ENCODE measurements at places on chromosomes 12 and 14. TPM values are rescaled to one million over a fixed set of nuclear protein-coding genes. Genes with fewer than 3 reads are reported as not detected.

- no peak for DNase-seq
- no peaks in the 10 kb centered on the region for H3K4me1 ChIP-seq
- H3K27ac ChIP-seq = no peak overlapping the region
These were observed 485.6 kb downstream of the LRIG3 start for GRCh38 chr12:58434726-58435125.

- DNase-seq = no peak
- H3K4me1 ChIP-seq = no peaks in the 10 kb centered on the region
- H3K27ac ChIP-seq = no peak overlapping the region
- H3K36me3 ChIP-seq = no peaks in the 10 kb centered on the region
- no peak overlapping the region for H3K4me3 ChIP-seq
These were observed 196.5 kb upstream of the PZP start for GRCh38 chr12:9404469-9405260.

DNA sequence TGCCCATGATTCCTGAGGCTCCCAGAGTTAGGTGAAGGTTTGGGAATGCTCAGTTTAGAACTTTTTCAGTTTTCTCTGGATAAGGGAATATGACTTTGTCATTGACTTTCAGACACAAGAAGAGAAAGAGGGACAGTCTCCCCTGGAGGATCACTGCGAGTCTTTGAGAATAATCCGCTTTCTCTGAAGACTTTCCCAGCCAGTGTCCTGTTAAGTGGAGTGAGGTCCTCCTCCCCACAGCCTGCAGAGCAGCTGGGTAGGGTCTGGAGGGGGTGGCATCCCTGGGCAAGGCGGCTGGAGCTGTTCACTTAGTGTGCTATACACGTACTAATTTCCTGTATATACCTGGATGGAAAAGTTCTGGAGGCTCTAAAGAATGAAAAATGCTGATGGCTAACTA lies 8.5 kb upstream of the RAB35 start:
- H3K4me1 ChIP-seq = peaks cover 4% of the 10 kb centered on the region
- peaks cover 29% of the 10 kb centered on the region for H3K36me3 ChIP-seq
- H3K27ac ChIP-seq = no peak overlapping the region
- H3K4me3 ChIP-seq = no peak overlapping the region
- H3K27me3 ChIP-seq = no peaks in the 10 kb centered on the region

DNA sequence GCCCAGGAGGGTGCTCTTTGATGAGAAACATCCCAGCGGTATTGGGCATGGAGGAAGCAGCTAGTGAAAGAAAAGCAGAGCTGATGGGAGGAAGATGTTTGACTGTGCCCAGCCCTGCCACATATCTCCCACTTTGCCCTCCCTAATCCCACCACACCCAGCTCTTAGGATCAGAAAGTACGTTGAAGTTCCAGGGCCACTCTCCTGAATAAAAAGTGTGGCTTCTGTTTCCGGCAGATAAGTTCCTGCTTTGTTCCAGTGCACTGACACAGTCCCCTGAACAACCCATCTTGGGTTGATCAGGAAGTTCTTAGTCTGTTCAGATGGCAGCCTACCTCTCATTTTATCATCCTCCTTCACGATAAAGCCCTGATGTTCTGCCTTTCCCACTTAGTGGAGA lies 16.5 kb downstream of the TPCN1 start:
- H3K27me3 ChIP-seq = no peaks in the 10 kb centered on the region
- DNase-seq = no peak
- H3K4me1 ChIP-seq = peaks cover 62% of the 10 kb centered on the region

DNA sequence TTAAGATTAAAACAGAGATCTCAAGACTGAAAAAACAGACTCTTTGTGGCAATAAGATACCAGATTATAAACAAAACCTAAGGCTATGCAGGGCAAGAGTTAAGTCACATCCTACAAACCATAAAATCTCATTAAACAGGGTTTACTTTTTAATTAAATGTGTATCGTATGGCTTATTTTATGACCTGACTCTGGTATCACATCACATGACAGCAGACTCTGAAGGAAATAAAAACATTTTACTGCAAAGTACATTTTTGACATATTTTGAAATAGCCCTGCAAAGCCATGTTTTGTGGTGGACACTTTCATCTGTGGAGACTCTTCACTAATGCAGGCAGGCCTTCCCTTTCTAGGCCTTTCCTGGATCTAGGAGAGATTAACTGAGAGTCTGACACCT lies 327.6 kb upstream of the CLEC14A start:
- no peak overlapping the region for H3K27ac ChIP-seq
- H3K4me3 ChIP-seq = no peak overlapping the region
- H3K27me3 ChIP-seq = no peaks in the 10 kb centered on the region

GRCh38 chr12:96310067-96310466 lies 90.2 kb downstream of the CDK17 start:
- H3K27me3 ChIP-seq = no peaks in the 10 kb centered on the region
- peaks cover 7% of the 10 kb centered on the region for H3K4me1 ChIP-seq
- H3K27ac ChIP-seq = no peak overlapping the region
- H3K36me3 ChIP-seq = no peaks in the 10 kb centered on the region
- no peak overlapping the region for H3K4me3 ChIP-seq
- no peak for DNase-seq

- H3K36me3 ChIP-seq = no peaks in the 10 kb centered on the region
- no peak for DNase-seq
- no peaks in the 10 kb centered on the region for H3K27me3 ChIP-seq
- H3K27ac ChIP-seq = no peak overlapping the region
- no peaks in the 10 kb centered on the region for H3K4me1 ChIP-seq
These were observed 50.7 kb downstream of the NUBPL start for GRCh38 chr14:31611778-31612433.

DNA sequence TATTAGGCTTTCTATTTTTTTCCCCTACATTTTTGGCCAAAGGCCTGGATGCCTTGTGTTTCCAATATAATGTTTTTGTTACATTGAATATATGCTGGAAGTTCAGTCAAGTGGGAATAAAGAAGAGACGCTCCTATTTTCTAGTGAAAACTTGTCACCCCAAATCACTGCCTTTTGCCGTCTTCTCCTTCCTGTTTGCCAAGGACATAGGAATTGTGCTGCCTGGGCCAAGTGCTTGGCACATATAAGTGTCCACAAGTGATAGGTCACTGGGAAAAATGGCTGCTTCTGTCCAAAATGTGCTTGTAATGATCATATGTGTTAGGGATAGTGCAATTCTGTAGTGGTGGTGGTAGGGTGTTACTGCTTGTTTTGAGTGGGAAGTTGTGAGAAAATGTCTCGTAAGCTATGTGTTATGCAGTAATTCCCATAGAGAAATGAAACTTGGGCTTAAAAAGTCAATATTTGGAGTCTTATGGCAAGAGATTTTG lies 11.6 kb upstream of the KCNJ8 start:
- H3K36me3 ChIP-seq = no peaks in the 10 kb centered on the region
- no peak for DNase-seq
- no peak overlapping the region for H3K27ac ChIP-seq
- H3K4me1 ChIP-seq = no peaks in the 10 kb centered on the region

ARMH4 gene
- total RNA-seq = 5.2 TPM

PLEKHG7 gene
- not detected for total RNA-seq

NTN4 gene
- 21.9 TPM for total RNA-seq

OR6C2 gene
- total RNA-seq = not detected

All from vagina (tissue), 2 donors.